Aorta (tissue), 5 donors: ENCODE measurements at places on chromosomes 5 and 9. TPM values are rescaled to one million over a fixed set of nuclear protein-coding genes. Genes with fewer than 3 reads are reported as not detected.

- no peak for DNase-seq
- no peaks in the 10 kb centered on the region for H3K4me1 ChIP-seq
- no peaks in the 10 kb centered on the region for H3K27me3 ChIP-seq
Observed at GRCh38 chr5:31736127-31736526, 97.2 kb downstream of the PDZD2 start.

- H3K36me3 ChIP-seq: no peaks in the 10 kb centered on the region
- DNase-seq: no peak
- no peaks in the 10 kb centered on the region for H3K27me3 ChIP-seq
- H3K27ac ChIP-seq: no peak overlapping the region
- H3K4me3 ChIP-seq: no peak overlapping the region
- H3K4me1 ChIP-seq: no peaks in the 10 kb centered on the region
Observed at GRCh38 chr5:172173564-172174153, 14.4 kb downstream of the STK10 start.

DNA sequence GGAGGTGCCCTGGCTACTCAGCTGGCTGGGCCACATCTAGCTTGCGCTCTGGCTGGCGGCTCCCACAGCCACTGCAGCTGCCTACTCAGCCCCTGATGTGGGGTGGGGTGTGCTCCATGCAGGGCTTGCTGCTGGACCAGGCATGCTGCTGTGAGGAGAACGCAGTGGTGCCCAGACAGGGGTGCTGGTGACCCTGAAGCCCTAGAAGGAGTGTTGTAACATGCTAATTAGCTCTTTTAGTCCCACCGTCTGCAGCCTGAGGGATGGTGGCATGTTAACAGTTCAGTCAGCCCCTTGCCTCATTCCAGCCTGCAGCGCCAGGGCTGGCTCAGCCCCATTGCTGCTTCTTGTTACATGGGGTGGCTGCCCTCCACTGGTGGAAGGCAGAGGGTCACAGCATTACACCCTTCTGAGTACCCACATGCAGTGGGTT, 642.3 kb downstream of the DMRTA1 start:
- no peak overlapping the region for H3K27ac ChIP-seq
- no peaks in the 10 kb centered on the region for H3K36me3 ChIP-seq
- no peak overlapping the region for H3K4me3 ChIP-seq

- no peaks in the 10 kb centered on the region for H3K36me3 ChIP-seq
- no peak overlapping the region for H3K27ac ChIP-seq
- no peaks in the 10 kb centered on the region for H3K4me1 ChIP-seq
- DNase-seq: no peak
Observed at GRCh38 chr5:74679966-74680365, 5.1 kb upstream of the HEXB start.

DNA sequence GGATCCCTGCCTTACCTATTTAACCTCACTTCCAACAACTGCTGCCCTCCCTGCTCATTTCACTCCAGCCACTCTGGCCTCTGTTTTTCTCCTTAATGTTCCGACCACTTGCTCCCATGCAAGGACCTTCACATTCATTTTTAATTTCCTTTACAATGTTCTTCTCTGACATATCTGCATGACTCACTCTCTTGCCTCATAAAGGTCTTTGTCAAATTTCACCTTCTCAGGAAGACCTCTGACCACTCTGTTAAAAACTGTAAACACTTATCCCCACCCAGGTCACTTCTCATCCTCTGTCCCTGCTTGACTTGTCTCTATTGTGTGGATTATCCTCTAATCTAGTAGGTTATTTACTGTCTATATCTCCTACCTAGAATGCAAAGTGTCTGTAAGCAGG, 751.2 kb downstream of the BRINP1 start:
- no peak for DNase-seq
- H3K27ac ChIP-seq: no peak overlapping the region
- H3K4me1 ChIP-seq: no peaks in the 10 kb centered on the region
- H3K27me3 ChIP-seq: no peaks in the 10 kb centered on the region
- H3K36me3 ChIP-seq: no peaks in the 10 kb centered on the region

DNA sequence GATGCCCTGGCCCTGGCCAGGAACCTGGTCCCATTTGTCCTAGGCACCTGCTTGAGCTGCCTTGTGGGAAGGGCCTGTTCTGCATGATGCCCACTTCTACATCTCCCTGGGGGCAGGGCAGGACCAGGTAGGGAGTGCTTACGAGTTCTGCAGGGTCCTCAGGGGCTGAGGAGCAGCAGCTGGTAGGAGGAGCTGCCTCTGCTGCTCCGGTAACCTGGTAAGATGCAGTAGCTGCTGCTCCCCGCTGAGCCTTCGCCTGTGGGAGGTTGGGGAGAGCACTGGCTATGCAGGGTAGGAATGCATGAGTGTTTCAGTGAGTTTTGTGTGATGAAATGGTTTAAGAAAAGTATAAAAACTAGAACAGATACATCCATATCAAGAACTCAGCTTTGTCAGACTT, 13.6 kb downstream of the LRRC8A start:
- H3K36me3 ChIP-seq: peaks cover 4% of the 10 kb centered on the region
- no peaks in the 10 kb centered on the region for H3K27me3 ChIP-seq
- no peaks in the 10 kb centered on the region for H3K4me1 ChIP-seq
- no peak overlapping the region for H3K27ac ChIP-seq
- DNase-seq: no peak
- H3K4me3 ChIP-seq: no peak overlapping the region

- DNase-seq: no peak
- no peaks in the 10 kb centered on the region for H3K4me1 ChIP-seq
- H3K36me3 ChIP-seq: no peaks in the 10 kb centered on the region
- H3K27ac ChIP-seq: no peak overlapping the region
Observed at GRCh38 chr5:3393122-3393919, 202.3 kb upstream of the IRX1 start.

DNA sequence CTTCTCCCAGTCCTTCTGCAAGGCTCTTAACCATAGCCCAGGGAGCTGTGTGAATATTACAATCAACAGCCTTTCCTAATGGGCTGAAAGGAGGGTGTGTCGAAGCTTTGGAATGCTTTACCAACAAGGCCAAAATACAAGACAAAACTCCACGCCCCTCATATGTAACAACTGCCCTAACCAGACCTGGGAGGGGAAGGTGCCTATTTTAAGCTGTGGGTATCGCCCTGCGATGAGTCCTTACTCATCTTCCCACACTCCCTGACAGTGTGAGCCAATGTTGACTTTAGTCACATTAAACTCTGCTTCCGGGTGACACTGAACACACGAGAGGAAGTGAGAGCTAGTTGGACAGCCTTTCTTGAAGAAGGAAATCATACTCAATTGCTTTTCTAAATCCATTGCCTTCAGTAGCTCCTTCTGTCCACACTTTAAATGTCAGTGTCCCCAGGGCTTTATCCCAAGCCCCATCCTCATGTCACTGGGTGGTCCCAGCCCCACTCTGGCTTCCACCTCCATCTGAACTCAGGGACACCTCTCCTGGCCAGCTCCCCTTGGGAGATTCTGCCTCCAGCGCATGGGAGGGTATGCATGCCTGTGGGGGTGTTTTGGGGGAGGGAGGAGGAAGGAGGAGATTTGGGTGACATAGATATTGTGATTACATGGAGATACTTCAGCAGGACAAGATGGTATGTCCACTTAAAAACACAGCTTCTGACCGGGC, 6.5 kb upstream of the TBC1D9B start:
- H3K4me1 ChIP-seq: no peaks in the 10 kb centered on the region
- H3K36me3 ChIP-seq: no peaks in the 10 kb centered on the region
- H3K27ac ChIP-seq: no peak overlapping the region
- H3K4me3 ChIP-seq: no peak overlapping the region
- H3K27me3 ChIP-seq: no peaks in the 10 kb centered on the region
- no peak for DNase-seq

DNA sequence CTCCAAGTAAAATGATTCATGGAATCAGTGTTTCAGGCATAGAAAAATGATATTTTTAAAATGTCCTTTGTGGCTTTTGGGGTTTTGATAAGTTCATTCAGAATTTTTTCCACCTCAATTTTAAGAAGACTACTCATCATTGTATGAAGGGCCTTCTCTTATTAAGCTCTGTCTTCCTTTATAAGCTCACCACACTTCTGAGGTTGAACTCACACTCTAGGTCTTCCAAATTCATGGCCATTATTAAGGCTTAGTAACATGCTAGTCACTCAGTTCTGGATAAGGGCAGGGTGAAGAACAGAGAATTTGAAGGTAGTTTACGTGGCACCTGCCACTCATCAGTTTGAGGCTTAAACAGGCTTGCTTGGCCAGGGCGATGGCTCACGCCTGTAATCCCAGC, 4.2 kb downstream of the MELK start:
- no peaks in the 10 kb centered on the region for H3K4me1 ChIP-seq
- H3K27ac ChIP-seq: no peak overlapping the region
- H3K27me3 ChIP-seq: no peaks in the 10 kb centered on the region

- no peaks in the 10 kb centered on the region for H3K36me3 ChIP-seq
- H3K27ac ChIP-seq: no peak overlapping the region
- DNase-seq: no peak
- H3K27me3 ChIP-seq: no peaks in the 10 kb centered on the region
- H3K4me1 ChIP-seq: no peaks in the 10 kb centered on the region
Observed at GRCh38 chr5:74394916-74395880, 245.3 kb downstream of the ENC1 start.

- no peak overlapping the region for H3K27ac ChIP-seq
- no peaks in the 10 kb centered on the region for H3K4me1 ChIP-seq
- H3K36me3 ChIP-seq: no peaks in the 10 kb centered on the region
- H3K27me3 ChIP-seq: peaks cover 3% of the 10 kb centered on the region
- H3K4me3 ChIP-seq: peak overlapping the region; percentile 5
Observed at GRCh38 chr5:95283761-95284571, 928 bp downstream of the MCTP1 start.

- no peaks in the 10 kb centered on the region for H3K27me3 ChIP-seq
- H3K4me3 ChIP-seq: no peak overlapping the region
- no peak overlapping the region for H3K27ac ChIP-seq
- no peak for DNase-seq
- H3K4me1 ChIP-seq: peaks cover 2% of the 10 kb centered on the region
Observed at GRCh38 chr5:39062530-39062929, 11.7 kb downstream of the RICTOR start.

GRCh38 chr5:39905356-39905755, 480.6 kb upstream of the DAB2 start:
- H3K36me3 ChIP-seq: no peaks in the 10 kb centered on the region
- no peak overlapping the region for H3K27ac ChIP-seq
- H3K27me3 ChIP-seq: no peaks in the 10 kb centered on the region
- DNase-seq: no peak

GRCh38 chr5:43646992-43647391, 44.0 kb downstream of the NNT start:
- no peaks in the 10 kb centered on the region for H3K36me3 ChIP-seq
- H3K27ac ChIP-seq: no peak overlapping the region
- no peaks in the 10 kb centered on the region for H3K27me3 ChIP-seq

DNA sequence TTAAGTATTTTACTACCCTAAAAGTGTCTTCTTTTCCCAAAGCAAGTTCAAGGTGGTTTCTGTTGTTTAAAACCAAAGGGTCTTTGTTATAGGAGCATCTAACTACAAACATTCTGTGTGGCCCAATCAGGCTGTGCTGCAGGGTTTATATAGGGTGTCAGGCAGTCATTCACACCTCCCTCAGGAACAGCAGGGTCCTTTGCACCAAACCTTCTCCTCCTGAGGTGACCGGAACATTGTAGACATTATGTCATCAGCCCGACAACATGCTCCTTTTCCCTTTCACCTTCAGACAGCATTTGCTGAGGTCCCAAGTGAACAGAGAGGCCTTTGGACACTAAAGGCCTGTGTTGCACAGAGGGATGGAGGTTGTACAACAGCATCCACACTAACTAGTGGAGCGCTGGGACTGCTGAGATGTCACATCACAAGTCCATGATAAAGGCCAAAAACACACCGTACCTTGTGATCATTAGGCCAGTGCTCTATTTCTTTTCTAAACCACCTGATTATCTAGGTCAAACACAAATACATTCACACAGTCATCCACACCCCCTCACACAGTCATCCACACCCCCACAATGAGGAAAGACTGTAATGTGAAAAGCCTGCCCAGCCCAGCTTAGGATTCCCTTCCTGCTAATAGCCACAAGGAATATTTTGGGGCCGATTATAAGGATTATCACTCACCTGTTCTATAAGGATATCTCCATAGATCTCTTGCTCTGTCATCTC, 123.8 kb upstream of the VLDLR start:
- no peak overlapping the region for H3K4me3 ChIP-seq
- H3K27ac ChIP-seq: no peak overlapping the region
- H3K36me3 ChIP-seq: no peaks in the 10 kb centered on the region
- H3K27me3 ChIP-seq: no peaks in the 10 kb centered on the region
- no peaks in the 10 kb centered on the region for H3K4me1 ChIP-seq
- no peak for DNase-seq

GRCh38 chr9:136949239-136949816, 2.7 kb upstream of the LCN12 start:
- H3K27ac ChIP-seq: no peak overlapping the region
- peak overlapping the region; percentile 41 for H3K4me3 ChIP-seq
- no peaks in the 10 kb centered on the region for H3K27me3 ChIP-seq
- no peak for DNase-seq
- no peaks in the 10 kb centered on the region for H3K36me3 ChIP-seq
- no peaks in the 10 kb centered on the region for H3K4me1 ChIP-seq

DNA sequence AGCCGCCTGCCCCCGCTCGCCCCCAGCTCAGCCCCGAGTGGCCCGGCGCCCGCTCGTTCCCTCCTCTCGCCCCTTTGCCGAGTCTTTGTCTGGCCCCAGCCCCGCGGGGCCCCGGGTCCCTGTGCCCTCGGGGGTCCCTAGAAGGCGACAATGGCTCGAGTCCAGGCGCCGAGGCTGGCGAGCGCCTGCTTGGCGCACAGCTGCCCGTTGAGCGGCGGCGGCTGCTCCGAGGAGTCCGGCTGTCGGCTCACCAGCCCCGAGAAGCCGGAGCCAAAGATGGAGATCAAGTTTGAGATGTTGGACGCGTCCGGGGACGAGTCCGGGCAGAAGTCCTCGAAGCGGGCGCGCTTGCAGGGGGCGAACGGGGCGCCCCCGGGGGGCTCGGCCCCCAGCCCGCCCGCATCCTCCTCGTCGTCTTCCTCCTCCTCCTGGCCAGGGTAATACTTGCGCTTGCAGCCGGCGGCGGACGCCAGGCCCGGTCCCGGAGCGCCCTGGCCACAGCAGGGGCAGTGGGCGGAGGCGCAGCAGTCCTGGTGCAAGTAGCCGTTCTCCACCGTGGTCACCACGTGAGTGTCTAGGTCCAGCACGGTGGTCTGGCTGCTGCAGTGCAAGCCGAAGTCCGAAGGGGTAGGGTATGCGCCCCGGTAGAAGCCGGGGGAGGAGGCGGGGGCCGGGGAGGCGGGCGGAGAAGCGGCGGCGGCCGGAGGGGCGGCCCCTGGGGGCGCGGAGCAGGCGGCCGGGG, 1.2 kb downstream of the IER5L start:
- H3K27ac ChIP-seq: peak overlapping the region; percentile 51
- H3K4me3 ChIP-seq: peak overlapping the region; percentile 97
- H3K36me3 ChIP-seq: no peaks in the 10 kb centered on the region
- peak; percentile 83 for DNase-seq
- peaks cover 2% of the 10 kb centered on the region for H3K27me3 ChIP-seq

GRCh38 chr5:73531356-73531755, 33.1 kb downstream of the BTF3 start:
- no peak for DNase-seq
- H3K36me3 ChIP-seq: no peaks in the 10 kb centered on the region
- no peak overlapping the region for H3K27ac ChIP-seq

- no peaks in the 10 kb centered on the region for H3K4me1 ChIP-seq
- H3K27me3 ChIP-seq: no peaks in the 10 kb centered on the region
- H3K4me3 ChIP-seq: no peak overlapping the region
- no peaks in the 10 kb centered on the region for H3K36me3 ChIP-seq
Observed at GRCh38 chr5:33702867-33703266, 188.9 kb downstream of the ADAMTS12 start.

Gene TTLL11
- total RNA-seq: 31.4 TPM

Gene RNF208
- total RNA-seq: 3.4 TPM

Gene LCNL1
- 1.1 TPM for total RNA-seq

Gene C5orf58
- total RNA-seq: not detected

Gene ACSL6
- total RNA-seq: 2.3 TPM

Gene SPATA31C1
- not detected for total RNA-seq

Gene SLC6A3
- 0.23 TPM for total RNA-seq
